ENCODE measurements at places on chromosomes 12 and 14.

- no peak for DNase-seq
Measured at GRCh38 chr12:23495472-23495871, 454.0 kb downstream of the SOX5 start.

GRCh38 chr12:11497995-11498394, 102.6 kb upstream of the PRB2 start:
- no peak for DNase-seq

- DNase-seq = no peak
Measured at GRCh38 chr12:38469715-38470114, 153.1 kb downstream of the ALG10B start.

GRCh38 chr12:115323223-115323905, 639.4 kb upstream of the TBX3 start:
- no peak for DNase-seq

- DNase-seq = no peak
Measured at GRCh38 chr12:2248087-2248900, 195.5 kb downstream of the CACNA1C start.

- no peak for DNase-seq
Measured at GRCh38 chr12:32671930-32672780, 6.9 kb upstream of the DNM1L start.

DNA sequence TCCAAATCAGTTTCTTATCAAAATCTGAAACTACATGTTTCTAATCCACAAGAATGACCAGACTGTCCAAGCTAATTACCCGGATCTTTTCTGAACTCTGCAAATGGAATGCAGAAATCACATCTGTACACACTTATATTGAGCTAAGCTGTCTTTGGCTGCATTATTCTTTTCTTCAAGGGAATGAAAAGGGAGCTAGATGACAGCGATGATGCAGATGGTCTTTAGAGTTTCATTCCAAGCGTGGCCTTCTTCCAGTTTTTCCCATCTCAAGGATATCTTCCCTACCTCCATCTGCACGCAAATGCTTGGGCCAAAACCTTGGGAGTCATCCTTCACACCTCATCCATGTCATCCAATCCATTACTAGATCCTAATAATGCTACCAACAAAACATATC, 12.6 kb downstream of the KCNH5 start:
- DNase-seq = no peak

GRCh38 chr12:124130691-124131591, 157.9 kb downstream of the ZNF664 start:
- DNase-seq = no peak

DNA sequence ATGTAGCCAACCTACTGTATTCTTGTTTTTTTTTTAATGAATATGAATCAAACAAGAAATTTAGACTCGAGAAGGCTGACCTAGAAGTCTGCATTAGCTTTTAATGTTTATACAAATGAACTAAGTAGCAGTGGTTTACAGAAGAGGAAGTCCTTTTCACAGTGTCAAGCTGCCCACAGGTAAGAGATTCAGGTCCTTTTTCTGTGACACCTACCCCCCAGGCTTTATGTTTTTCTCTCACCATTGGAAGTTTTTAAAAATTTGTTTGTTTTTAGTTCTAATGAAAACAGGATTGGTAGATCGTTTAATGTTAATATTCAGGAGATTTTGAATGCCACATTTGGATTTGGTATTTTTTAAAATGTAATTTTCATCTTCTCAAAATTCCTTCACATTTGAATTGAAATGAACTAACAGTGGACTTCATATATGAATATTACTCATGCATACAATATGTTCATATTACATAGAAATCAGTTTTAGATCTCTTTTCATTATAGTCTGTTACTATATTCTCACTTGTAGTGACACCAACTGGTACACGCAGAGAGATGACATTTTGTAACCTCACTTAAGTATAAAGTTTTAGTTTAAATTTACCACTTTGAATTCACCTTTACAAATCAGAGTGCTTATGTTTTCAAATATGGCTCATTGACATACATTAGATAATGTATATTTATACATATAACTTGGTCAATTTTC, 29.7 kb downstream of the ATF7IP start:
- DNase-seq = no peak

DNA sequence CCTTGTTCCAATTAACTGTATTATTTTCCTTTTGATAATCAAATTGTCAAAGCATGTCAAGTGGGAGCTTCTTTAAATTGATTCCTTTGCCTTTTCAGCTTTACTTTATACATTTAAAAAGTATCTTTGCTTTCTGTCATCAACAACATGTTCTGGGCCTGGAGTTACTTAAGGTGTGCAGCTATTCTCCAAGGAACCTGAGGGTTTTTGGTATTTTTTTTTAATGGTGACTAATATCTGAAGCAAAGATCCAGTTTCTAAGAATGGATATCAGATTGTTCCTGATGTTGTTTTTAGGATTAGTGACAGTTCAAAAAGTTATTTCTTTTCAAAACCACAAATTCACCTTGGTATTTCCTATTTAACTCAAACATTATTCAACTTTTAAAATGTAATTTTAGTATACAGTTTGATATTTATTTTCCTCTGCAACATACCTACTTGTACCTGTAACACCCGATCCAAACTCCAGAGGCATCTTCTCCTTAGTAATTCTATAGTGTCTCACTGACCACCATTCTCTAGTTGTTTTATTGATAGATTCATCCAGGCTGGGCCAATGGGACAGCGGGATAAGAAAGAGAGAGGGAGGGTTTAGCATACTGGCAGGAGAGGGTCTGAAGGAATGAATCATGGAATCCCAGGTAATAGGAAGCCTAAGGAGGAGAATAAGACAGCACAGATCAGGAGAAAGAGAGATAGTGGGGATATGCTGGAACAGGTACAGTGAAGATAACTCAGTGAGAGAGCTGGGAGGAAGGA, 3.1 kb downstream of the CBLN3 start:
- DNase-seq = no peak

GRCh38 chr14:64873506-64874219, 6.0 kb downstream of the SPTB start:
- no peak for DNase-seq

GRCh38 chr12:49920915-49921286, 17.2 kb upstream of the FAIM2 start:
- peak; percentile 11 for DNase-seq

DNA sequence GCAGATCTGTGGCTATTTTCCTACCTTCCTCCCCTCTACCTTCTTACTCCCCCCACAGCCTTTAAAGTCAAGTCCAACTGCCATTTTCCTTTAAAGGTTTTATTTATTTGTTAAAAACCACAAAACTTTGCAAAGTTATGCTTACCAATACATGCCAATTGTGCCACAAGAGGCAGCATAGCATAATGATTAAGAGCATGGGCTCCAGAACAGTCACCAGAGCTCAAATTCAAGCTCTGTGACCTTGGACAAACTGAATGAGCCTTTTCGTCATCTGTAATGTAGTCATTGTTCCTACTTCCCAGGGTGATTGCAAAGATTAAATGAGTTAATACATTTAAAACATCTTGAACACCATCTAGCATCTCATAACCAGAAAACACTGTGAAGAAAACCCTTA, 13.0 kb upstream of the FMNL3 start:
- DNase-seq = no peak

- no peak for DNase-seq
Measured at GRCh38 chr14:94385553-94386057, 2.8 kb downstream of the SERPINA1 start.

GRCh38 chr12:50848963-50849362, 6.2 kb downstream of the TMPRSS12 start:
- DNase-seq = no peak

DNA sequence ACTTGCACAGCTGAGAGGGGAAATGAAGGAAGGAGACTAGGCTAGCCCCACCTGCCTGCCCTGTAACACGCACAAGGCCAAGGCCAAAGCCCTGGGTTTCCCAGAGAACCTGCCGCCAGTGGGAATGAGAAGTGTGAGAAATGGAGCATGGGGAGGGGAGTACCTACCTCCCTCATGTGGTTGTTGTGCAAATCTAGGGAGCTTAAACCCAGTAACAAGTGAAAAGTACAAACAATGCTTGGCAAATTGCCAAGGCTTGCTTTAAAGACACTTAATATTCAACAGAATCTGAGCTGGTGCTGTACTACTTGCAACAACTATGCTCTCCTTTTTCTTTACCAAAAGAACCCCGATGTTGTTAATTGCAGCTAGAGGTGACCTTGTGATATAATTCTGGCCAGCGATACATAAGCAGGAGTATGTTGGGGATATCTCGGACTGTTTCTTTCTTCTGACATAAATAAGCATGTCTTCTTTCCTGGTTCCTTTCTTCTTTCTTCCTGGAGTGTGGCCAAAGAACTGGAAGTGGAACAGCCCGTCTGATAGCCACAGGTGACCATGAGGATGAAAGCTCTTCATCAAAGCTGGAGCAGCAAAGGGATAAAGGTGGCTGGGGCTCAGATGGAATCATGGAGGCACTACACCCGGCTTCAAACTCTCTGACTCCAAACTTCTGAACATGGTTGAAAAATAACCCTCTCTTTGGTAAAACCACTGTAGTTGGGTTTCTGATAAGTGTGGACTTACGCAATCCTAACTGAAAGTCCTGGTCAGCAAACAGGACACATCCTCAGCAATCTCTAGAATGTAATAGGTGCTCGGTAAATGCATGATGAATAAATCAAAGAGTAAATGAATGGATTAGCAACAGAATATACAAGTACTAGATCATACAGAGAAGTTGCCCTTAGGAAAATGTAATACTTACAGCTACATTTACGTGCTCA, 207.9 kb downstream of the NUAK1 start:
- no peak for DNase-seq

DNA sequence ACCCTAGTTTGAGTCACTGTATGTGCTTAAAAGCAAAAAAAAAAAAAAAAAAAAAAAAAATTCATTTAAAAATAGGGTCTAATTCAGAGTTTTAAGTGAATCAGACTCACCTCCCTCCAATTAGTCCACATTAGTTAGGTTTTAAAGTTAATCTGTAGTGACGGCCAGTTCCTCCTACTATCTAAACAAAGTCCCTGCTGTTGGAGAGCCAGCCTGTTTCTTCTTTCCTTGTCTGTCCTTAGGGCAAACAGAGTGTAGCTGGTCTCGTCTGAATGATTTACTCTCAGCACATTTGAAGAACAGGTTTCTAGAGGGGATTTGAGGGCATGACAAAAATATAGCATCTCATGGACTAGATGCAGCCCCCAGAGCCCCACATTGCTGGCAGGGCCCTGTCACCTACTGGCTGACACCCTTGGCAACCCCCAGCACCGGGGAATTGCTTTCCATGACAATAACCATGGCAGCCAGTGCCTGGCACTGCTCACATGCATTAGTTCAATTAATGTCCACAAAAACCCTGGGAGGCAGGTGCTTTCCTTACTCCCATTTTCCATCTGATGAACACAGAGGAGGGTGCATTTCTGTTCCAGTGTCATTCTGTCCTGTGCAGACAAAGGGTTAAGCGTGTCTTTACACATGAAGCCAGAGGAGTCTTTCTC, 138.3 kb downstream of the PLXNC1 start:
- DNase-seq = no peak

DNA sequence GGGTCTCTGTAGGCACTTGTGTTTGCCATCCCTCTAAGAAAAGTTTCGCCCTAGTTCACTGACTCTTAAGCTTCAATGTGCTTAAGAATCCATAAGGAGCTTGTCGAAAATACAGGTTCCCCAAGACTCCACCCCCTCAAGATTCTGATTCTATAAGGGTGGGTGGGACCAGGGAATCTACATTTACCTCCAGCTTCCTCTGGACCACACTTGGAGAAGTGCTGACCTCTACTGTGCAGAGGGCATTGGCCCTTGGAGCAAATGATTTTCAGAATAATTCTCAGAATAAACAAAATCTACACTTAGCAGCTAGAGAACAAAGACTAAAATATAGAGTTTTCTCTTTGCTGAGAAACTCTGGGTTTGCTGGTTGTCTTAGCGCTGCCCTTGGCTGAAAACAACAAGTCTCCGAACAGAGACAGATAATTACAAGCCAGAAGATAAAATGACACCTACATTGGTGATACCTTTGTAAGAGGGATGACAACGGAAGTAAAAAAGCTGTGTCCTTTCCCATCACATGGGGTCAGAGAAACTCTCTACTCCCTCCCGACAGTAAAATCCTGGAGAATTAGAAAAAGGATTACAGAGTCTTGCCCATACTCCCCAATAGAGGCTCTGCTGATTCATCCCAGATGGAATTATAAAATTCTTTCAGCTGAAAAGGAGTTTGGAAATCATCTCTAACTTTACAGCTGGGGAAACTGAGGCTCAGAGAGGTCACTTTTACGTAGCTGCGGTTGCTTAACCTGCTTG, 4.8 kb downstream of the TGFB3 start:
- DNase-seq = no peak

DNA sequence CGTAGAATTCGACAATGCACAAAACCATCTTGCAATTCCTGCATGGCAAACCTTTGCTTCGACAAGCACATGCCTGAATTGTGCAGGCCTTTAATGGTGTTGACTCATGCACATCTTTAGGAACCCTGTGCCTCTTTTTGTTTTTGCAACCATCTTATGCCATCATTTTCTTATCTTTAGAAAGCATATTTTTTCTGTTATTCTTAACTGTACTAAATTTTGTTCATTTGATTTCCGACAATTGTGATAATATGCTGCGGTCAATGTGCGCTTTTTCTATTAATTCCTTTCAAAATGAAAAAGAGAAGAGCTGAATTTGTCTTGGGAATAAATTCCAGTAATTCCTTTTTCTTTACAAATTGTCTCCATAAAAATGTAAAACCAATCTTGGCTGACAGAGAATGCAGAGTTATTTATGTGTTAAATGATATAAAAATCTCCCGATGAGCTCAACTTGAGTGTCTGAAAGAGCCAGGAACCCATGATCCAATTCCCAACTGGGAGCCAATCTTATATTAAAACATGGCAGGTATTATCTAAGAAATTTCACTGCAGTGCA, 20.1 kb upstream of the CDK17 start:
- DNase-seq = no peak

GRCh38 chr14:70143306-70143705, 45.4 kb downstream of the SLC8A3 start:
- DNase-seq = no peak

GRCh38 chr12:100372853-100373640, 16.2 kb downstream of the SLC17A8 start:
- DNase-seq = no peak

DNA sequence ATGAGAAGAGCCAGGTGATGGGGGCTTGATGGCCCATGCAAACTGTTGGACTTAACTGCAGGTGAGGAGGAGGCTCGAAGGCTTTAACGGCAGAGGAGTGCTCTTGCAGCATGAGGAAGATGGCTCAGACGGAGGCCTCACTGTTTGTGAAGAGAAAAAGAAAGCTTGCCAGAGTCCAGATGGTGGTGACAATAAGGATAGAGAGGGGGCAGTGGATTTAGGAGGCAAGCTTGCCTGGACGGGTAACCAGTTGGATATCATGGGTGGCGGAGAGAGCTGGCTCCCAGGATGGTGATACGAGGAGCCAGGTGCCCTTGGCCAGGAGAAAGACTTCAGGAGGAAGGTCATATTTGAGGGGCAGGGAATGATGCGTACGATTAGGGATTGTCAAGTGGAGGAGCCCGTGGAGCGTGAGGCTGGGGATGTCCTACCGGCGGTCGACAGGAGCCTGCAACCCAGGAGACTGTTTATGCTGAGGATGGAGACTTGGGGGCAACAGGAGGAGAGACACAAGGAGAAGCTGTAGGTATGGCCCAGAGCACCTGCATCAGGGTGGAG, 71.8 kb downstream of the CACNA1C start:
- DNase-seq = no peak

GRCh38 chr14:79080040-79080439, 909.9 kb downstream of the NRXN3 start:
- DNase-seq = no peak

GRCh38 chr14:89660166-89660565, 243.1 kb upstream of the FOXN3 start:
- no peak for DNase-seq

Data from heart left ventricle (tissue), 16 donors.